Prostate gland (tissue), 2 donors: ENCODE measurements at places on chromosomes 2 and 18.

- DNase-seq: no peak
These were observed 7.6 kb downstream of the HIBCH start for GRCh38 chr2:190311893-190312634.

DNA sequence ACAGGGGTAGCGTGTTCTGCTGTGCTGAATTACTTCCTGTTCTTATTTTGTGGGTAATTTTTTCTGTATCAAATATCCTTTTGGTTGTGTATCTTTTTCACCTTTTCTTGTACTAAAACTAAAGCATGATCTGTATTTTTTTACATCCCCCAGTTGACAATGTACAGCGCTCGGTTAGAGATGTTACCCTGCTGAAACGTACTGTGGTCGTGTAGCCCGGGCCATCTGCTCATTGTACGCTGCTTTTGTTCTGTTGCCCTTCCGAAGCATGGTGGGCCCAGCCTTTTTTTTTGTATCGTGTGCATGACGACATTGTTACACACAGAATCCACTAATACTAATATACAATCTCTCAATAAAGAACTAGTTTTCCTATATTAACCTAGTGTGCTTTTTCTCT, 233.1 kb downstream of the HAUS1 start:
- DNase-seq: no peak

DNA sequence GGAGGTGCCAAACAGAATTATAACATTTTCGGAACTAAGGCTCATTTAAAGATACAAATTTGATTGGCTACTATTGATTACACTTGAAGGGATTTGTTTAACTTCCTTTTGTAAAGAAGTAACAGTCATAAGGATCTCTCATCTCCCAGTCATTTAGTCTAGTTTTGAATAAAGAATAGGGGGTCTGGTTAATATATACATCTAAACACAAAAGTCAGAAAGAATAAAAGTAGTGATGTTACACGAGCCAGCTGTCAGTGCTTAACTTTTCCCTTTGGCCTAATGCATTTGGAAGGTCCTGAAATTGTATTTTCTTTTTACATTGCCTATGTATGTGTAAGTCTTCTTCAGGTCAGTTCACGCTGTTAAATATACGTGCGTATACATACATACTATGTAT, 8.1 kb downstream of the SEPTIN2 start:
- DNase-seq: no peak

GRCh38 chr2:1495676-1496358, 82.6 kb downstream of the TPO start:
- no peak for DNase-seq

DNA sequence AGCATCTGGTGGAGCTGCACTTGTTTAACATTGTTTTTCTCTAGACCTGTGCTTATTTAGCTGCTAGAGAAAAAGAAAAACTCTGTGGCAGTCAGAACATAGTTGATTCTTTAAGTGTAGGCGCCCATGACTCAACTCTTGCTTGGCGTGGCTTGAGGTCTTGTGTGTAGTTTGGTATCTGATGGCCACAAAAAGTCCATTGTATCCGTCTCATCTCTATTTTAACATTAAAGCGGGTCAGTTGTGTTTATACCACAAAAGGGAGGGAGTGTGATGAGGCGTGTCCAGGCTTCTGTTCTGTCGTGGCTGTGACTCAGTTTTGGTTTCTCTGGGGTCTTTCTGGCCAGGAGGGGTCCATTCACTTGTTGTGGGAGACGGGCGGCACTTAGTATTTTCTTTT, 24.2 kb upstream of the UGT1A8 start:
- no peak for DNase-seq

GRCh38 chr2:2746731-2747130, 415.7 kb upstream of the MYT1L start:
- no peak for DNase-seq

DNA sequence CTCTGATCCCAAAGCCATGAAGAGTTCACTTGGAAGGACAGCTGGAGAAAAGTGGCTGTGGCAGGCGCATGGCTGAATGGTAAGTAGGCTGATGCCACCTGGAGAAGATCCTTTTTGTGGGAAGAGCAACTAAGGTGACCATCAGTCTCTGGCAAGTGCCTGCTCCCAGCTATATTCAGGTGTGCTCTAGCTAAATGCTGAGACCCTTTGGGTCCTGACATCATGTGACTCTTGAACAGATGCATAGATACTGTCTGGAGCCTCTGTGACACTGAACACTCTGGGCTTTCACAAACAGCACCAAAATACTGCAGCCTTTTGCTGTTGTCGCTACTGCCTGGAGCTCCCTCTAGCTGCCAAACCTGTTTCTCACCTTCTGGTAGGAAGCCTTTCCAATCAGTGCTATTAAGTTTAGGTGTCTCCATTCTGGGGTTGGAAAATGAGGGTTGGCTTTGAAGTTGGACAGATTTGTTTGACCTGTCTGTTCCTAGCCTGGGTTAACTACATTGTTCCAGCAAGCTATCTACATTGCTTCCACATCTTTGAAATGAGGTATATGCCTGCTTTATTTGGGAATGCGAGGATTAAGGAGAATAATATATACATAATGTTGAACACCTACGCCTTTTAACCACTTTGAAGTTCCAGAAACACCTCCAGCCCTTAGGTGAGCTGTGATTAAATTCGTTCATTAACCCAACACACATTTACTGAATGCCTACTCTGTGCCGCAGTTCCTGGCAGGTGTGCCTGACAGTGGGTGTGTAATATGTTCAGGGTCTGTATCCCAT, 3.1 kb downstream of the EGR4 start:
- DNase-seq: no peak

- DNase-seq: no peak
These were observed 50.9 kb downstream of the KIF1A start for GRCh38 chr2:240769096-240769495.

- DNase-seq: no peak
These were observed 88.7 kb downstream of the ARHGEF33 start for GRCh38 chr2:38978296-38978903.

GRCh38 chr18:35051641-35052377, 10.6 kb downstream of the MAPRE2 start:
- no peak for DNase-seq

DNA sequence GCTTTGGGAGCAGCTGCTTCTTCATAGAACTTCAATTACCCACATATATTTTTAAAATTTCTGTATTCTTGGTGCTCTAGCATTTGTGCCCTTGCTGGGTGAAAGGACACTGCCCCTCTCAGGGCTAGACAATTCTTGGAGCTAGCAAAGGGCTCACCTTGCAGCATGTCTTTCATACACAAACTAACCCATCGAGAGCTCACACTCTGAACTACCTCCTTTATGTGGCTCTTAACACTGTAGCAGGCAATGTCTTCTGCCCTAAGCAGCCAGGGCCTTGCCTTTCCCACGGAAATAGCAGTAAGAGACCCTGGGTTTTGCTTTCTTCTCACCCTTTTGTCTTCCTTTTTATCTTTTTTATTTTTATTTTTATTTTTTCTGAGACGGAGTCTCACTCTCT, 234.0 kb downstream of the ACTR3 start:
- no peak for DNase-seq

- no peak for DNase-seq
These were observed 259.2 kb downstream of the SLC4A3 start for GRCh38 chr2:219886615-219887014.

GRCh38 chr2:11196246-11196645, 41.0 kb downstream of the SLC66A3 start:
- no peak for DNase-seq

- no peak for DNase-seq
These were observed 23.1 kb downstream of the CYP27C1 start for GRCh38 chr2:127196998-127197397.

DNA sequence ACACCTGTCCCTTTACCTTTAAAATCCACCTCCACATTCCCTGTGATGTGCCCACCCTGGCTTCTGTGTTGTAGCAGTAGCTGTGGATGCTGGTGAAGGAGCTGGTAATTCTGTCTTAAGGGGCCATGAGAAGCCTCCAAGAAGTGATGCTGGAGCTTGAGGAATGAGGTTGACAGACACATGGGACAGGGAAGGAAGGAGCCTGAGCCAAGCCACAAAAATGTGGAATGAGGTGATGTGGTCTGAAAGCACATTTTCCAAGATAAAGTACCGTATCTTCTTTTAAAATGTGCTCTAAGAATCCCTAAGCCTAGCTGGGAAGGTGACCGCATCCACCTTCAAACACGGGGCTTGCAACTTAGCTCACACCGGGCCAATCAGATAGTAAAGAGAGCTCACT, 31.2 kb downstream of the VWA3B start:
- no peak for DNase-seq

GRCh38 chr2:183541766-183542165, 417.5 kb downstream of the NUP35 start:
- DNase-seq: no peak

- DNase-seq: no peak
These were observed 1.4 kb upstream of the MARCO start for GRCh38 chr2:118940486-118941120.

- DNase-seq: no peak
These were observed 377.4 kb upstream of the ACVR2A start for GRCh38 chr2:147467441-147467840.

DNA sequence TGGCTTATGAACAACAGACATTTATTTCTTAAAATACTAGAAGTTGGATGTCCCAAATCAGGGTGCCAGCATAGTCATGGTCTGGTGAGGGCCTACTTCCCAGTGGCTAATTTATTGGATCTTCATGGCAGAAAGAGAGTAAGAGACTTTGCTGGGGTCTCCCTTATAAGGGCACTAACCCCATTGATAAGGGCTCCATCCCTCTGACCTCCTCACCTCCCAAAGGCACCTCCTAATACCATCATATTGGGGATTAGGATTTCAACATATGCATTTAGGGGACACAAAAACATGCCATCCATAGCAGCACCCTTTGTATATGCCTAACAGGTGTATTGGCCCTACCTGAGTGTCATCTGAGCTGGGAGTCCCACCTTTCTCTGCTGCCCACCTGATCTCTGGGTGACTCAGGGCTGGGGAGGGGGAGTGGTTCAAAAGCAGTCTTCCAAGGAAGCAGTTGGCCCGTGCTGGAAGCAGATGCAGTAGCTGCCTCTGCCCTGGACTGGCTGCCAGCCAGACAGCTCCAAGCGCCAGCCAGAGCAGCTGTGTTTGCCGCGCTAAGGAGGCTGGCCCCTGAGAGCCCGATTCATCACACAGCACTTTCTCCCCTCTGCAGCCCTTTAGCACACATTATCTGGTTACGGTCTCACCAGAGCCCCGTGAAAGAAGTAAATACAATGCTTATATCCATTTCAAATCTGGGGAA, 84.6 kb downstream of the SMAD7 start:
- DNase-seq: peak; percentile 46

GRCh38 chr2:235663875-235664274, 170.0 kb downstream of the AGAP1 start:
- DNase-seq: no peak
